ENCODE measurements at places on chromosomes 12 and 14.

DNA sequence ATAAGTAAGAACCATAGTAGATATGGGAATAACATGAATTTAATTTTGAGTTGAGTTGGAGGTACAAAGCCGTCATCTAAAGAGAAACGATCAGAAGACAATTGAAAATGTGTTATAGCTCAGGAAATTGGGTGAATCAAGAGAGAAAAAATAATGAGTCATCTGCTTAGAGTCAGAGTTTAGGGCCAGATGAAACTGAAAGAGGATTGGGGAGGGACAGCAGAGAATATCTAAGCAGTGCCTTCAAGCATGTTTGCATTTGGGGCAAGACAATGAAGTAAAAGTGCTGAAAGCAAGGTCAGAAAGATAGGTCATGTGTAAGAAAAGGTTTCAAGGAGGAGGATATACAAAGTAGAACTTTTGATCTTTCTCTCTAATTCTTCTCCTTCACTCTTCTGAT lies 49.4 kb downstream of the SLC15A5 start:
- no peak for DNase-seq

DNA sequence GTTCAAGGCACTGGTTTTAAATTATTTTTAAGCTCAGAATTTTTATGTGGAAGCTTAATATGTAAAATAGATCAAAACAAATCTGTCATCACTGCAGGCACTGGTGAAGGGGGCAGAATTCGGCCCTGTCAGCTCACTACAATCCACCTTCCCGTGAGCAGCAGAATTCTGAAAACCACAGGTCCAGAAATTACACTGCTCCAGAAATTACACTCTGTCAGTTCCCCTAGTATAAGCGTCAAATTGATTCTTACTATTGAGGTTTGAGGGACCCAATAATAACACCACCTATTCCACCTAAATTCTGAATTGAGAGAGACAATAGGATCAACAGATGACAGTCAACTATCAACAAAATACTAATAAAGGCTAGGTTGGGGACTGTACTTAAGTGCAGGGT lies 245.5 kb downstream of the PHLDA1 start:
- no peak for DNase-seq

- peak; percentile 16 for DNase-seq
These were observed 14.5 kb downstream of the OAS2 start for GRCh38 chr12:112992541-112993398.

DNA sequence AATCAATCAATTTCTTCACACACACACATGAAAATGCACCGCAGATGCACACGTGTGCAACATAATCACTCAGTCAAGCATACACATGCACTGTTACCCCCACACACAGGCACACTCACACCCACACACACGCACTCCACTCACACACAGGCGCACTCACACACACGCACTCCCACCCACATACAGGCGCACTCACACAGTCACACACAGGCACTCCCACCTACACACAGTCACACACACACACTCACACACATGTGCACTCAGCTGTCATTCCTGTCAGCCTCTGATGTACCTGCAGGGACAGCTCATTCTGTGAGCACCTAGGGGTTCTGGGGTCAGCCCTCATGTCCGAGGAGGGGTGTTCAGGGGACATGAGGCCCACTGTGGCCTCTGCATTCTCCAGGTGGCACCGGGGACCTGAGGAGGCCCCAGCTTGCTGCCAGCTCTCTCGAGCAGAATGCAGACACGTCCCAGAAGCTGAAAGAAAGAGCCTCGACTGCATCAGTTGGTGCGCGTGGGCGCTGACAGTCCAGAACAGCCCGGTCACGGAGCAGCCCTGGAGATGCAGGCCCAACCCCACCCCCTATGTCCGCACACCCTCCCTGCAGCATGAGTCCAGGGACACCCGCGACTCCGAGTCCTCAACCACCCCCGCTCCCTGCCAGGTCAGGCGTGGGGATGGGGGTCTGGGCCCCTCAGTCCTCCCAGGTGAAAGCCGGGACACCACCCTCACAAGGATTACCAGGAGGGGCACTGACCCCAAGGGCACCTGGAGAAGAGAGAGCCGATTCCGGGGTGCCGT lies 69.3 kb downstream of the NOC4L start:
- DNase-seq: no peak

DNA sequence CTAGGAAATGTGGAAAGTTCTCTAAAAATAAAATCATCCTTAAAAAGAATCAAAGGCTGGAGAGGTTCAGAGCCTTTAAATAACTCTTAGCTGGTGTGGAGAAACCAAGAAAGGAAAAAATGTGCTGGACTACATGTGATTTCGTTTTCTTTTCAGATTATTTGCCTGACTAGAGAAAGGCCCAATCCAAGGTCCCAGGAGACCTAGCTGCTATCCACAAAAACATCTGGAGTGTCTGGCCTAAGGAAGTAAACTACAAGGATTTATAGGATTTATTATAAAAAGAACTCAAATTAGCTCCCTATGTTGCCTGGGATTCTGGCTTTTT lies 774 bp upstream of the TMEM30B start:
- no peak for DNase-seq

DNA sequence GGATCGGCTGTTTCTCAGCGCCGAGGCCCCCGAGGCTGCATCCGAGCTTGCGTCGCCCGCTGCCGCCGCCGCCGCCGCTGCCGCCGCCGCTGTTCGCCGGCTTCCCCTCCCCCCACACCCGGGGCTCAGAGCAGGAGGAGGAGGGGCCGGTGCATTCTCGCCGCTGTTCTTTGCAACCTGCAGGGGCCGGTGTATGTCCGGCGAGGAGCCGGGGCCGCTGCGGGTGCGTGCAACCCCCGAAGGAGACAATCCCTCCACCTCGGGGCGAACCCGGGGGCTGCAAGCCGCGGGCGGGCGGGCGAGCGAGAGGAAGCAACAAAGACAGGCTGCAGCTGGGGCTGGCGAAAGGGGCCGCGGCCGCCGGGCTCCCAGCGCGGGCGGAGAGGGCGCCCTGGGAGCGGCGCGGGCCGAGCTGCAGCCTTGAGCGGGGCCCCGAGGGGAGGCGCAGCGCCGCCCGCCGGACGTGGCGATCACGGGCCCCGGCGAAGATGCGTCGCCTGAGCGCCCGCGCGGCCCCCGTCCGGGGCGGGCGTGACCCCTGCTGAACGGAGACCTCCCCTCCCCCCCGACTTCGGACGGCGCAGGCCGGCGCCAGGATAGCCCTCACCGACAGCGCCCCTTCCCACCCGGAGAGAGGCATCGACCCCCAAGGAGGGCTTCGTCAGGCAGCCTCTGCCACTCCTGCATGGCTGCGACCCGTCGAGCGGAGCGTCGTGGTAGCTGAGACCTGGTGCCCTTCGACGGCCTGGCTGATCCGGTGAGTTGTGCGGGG lies 702 bp downstream of the FAM222A start:
- peak; percentile 54 for DNase-seq

DNA sequence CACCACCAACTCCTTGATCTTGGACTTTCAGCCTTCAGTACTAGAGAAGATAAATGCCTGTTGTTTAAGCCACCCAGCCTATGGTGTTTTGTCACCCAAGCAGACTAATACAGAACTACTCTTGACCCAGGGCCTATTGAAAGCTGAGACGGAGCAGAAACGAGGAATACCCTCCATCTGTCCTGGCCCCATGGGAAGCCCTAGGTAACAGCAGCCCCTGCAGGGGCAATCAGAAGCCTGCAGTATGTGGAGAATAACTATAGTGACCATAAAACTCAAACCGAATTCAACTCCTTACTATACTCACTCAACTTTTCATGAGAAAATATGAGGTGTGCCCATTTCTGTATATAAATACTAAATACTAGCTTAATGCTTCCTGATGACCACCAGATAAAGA lies 307.4 kb downstream of the NUAK1 start:
- no peak for DNase-seq

DNA sequence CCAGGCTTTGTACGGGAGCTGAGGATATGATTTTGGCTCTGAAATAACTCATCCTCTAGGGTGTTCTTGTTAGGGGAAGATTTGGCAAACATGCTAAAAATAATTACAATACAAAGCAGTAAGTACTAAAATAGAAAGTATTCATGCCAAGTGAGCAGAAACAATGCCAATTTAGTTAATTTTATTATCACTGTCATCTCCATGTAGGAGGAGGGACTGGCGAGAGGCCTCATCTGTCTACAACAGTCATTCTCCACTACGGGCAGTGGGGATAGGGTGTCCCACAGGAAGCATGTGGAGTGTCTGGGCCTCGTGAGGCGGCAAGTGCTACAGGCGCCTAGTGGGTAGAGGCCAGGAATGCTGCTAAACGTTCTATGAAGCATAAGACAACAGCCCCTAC lies 3.3 kb downstream of the ISM2 start:
- DNase-seq: no peak

GRCh38 chr12:65296508-65297265 lies 18.2 kb downstream of the MSRB3 start:
- no peak for DNase-seq

GRCh38 chr14:50882932-50883826 lies 11.3 kb downstream of the ABHD12B start:
- no peak for DNase-seq

- no peak for DNase-seq
These were observed 9.2 kb downstream of the HIF1A start for GRCh38 chr14:61704554-61704953.

DNA sequence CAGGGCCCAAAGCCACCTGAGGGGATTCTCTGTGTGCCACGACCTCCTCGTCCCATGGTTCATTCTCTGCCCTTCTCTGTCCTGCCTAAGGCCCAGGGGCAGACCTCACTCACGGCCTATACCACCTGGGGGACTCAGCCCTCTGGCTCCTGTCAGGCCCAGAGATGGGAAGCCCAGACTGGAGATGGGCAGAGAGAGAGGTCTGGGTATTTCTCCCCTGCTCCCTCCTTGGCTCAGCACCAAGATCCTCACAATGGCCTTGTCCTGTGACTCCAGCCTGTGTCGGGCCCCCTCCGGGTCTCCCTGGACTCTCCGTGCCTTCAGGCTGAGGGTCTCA lies 46.9 kb upstream of the BCL11B start:
- no peak for DNase-seq

GRCh38 chr14:75341620-75342019 lies 63.0 kb downstream of the FOS start:
- no peak for DNase-seq

DNA sequence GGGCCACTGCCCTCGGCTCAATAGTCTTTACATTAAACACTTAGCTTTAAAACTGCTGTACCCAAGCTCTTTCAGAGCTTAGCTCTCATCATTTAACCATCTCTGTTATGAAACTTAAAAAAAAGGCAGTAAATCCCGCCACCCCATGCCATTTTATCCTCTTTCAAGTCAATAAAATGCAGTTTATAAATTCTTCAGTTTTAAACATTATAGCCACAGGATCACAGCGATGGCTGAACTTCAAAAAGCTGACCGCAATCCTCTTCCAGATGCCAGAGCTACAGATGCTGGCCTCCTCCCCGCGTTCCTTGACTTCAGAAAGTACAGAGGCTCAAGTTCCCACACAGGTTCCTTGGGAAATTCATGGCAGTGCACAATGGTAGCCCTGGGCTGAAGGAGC lies 4.2 kb downstream of the OR10G3 start:
- DNase-seq: no peak

DNA sequence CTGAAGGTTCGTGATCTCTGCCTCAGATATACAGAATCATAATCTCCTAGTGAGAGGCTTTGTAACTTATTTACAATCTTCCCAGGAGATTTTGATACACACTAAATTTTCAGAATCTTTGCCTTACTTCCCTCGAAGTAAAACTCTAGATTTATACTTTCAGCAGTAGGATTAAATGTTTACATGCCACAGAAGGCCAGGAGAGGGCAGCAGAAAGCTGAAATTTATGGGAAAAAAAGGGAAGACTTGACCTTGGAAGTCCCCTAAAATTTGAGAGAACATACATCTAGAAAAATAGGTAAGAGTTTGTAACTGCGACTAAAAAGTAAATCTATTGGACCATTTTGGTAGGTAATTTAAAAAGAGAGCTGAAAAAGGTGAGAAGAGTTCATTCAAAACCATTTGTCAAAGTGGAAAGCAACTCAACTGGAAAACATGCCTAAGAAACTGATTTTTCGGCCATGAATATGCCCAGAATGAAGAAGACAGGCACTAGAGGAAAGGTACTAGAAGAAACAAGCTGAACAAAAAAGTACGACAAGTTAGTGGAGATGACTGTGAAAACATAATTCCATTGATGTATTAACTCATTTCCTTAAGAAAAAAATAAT lies 242.0 kb upstream of the MDGA2 start:
- peak; percentile 46 for DNase-seq

- DNase-seq: no peak
These were observed 50.7 kb downstream of the TESC start for GRCh38 chr12:117048585-117048904.

GRCh38 chr14:81550001-81550637 lies 16.5 kb upstream of the SEL1L start:
- no peak for DNase-seq

GRCh38 chr12:67891596-67891995 lies 97.7 kb upstream of the IFNG-AS1 start:
- no peak for DNase-seq

- no peak for DNase-seq
These were observed 178.3 kb downstream of the PRKD1 start for GRCh38 chr14:29749327-29749726.

- DNase-seq: peak; percentile 48
These were observed 18.2 kb upstream of the CACNA2D4 start for GRCh38 chr12:1936406-1937320.

GRCh38 chr14:88012495-88012894 lies 7.6 kb downstream of the GPR65 start:
- no peak for DNase-seq

DNA sequence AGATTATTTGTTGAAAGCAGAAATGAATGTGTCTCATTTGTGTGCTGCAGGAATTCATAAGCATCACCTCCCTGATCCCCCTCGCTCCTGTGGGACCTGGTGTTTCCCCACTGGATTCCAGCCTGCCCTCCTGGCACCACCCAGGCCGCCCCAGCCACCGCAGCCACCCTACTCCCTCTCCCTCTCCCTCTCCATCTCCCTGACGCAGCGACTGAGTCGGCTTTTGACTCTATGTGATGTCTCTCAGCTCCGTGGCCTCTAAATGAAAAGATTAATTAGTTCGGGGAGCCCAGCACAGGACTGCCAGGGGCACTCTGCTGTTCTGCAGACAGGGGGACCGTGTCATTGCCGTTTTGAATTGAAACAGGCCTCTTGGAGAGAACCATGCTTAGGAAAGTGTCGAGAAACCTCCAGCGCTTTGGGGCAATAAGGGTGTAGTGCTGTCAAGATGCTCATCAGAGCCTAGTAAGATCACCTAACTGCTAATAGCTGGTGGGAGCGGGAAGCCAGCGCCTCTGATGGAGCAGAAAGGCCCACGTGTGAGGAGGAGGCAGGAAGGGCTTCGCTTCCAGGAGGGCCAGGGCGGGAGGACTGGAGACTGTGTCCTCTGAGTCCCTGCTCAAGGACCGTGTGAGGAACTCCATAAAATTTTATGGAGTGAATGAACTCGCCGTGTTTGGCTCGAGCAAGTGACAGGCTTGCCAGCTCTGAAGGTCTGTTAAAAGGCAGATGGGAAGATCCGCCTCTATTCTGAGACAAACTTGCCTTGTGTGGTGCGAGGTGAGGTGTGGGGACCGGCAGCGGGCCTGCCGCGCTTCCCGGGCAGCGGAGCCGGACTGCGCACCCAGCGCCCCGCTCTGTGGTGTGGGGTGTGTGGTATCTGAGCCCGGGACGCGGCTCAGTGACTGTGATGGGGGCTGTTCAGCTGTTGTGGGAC lies 157.4 kb upstream of the C14orf180 start:
- DNase-seq: no peak
